NCI-H2171 (cell line): ENCODE measurements at places on chromosomes 1 and 21.

- no peak for DNase-seq
Observed at GRCh38 chr1:49111931-49112330, 335.2 kb upstream of the BEND5 start.

GRCh38 chr1:8602471-8603219, 214.8 kb downstream of the RERE start:
- no peak for DNase-seq

DNA sequence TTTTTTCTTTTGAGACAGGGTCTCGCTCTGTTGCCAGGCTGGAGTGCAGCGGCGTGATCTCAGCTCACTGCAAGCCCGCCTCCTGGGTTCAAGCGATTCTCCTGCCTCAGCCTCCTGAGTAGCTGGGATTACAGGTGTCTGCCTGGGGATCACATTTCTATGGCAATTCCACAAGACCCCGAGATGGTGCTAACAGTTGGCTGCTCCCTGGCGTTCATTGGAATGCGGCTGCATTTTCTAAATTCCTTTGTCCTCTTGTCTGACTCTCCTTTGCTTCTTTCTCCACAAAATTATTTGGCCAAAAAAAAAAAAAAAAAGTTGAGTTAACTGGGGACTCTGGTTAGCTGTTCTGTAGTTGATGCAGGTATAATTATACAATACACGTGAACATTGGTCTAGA, 176.4 kb downstream of the ETS2 start:
- no peak for DNase-seq

- no peak for DNase-seq
Observed at GRCh38 chr1:209265301-209265700, 318.2 kb upstream of the CAMK1G start.

DNA sequence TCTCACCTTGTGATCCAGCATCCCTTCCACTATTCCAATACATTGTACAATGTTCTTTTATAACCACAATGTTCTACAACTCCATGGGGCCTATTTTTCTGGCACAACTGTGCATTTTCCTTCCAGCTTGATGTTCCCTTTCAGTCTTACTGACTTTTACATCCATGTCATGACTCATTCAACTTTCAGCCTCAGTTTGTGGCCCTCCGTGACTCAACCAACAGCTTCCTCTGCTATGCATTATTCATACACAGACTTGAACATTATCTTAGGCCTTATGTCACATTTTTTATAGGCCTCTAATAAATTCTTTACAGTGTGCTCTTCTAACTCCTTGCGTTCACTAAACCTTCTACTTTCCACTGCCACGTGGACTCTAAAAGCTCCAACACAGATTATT, 119.4 kb upstream of the PRMT6 start:
- DNase-seq = no peak

DNA sequence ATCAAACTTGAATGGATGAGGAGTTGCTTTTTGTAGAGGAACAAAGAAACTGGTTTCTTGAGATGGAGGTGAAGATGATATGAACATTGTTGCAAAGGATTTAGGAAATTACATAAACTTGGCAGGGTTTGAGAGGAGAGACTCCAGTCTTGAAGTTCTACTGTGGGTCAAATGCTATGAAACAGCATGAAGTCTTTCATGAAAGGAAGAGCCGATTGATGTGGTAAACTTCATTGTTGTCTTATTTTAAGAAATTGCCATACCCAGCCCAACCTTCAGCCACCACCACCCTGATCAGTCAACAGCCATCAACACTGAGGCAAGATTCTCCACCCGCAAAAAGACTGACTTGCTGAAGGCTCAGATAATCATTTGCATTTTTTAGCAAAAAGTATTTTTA, 52.2 kb downstream of the SIPA1L2 start:
- DNase-seq = no peak

DNA sequence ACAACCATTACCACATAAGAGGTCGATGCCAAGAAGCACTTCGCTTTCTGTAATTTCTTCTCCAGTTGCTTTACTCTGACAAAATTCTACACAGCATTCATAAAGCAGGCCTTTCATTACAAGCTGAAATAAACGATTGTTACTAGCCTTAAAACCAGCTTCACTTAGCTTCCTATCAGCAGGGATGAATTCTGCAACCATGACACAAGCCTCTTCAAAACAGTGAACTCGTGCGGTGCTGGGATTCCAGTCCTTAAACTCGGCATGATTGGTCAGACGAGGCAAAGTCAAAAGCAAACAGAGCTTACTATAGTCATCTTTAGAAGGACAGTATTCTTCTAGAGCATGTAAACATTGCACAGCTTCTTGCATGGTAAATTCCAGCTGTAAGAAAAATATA, 30.6 kb downstream of the WDR47 start:
- DNase-seq = no peak
